ENCODE measurements at places on chromosomes 2 and 18.

DNA sequence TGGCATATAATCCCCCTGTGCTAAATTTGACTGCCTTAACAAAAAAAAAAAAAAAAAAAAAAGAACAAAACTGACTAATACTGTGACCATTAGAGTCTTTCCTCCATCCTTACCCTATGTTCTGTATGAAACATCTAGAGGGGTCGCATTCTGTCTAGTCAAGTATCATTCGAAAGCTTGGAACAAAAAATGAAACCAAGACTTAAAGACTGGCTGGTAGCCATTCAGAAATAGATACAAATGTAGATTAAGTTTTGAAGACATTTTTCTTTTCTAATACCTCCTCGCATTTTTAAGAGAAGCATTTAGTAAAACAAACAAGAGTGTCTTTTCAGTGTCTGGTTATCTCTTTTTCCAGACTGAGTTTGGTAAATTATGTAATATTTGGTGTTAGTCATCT is 66.7 kb downstream of the SPATS2L start:
- DNase-seq, result no peak

DNA sequence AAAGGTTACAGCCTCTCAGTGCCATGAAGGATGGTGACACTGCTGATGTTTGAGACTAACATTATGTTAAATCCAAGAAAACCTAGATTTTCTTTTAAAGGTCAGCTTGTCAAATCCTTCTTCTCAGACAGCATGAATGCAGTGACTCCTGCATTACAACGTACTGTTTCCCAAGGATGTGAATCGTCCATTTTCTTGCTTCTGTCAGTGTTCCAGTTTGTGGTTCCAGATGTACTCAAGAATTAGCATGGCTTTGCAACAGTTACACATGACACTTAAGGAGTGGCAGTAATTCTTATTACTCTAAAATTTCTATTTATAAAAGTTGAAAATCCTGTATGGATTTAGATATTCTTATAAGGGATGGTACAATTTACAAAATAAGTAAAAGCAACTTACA is 1.5 kb upstream of the TTC39C start:
- DNase-seq, result no peak

DNA sequence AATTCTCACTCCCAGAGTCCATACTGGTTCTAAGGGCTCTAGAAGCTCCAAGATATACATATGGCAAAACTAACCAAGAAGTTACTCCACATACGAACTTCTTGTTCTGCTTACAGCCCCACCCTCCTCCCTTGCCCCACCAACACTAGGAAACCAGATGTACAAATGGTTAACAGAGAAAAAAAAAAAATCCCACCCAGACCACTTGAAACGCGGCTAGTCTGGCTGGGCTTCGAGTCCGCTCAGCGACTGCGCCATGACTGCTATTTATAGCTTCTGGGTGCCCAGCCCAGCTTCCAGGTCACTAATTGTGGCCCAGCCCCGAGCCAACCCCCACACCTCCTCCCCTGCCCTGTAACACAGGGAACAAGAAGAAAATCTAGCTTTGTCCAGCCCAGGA is 47.0 kb upstream of the IHH start:
- DNase-seq, result no peak

DNA sequence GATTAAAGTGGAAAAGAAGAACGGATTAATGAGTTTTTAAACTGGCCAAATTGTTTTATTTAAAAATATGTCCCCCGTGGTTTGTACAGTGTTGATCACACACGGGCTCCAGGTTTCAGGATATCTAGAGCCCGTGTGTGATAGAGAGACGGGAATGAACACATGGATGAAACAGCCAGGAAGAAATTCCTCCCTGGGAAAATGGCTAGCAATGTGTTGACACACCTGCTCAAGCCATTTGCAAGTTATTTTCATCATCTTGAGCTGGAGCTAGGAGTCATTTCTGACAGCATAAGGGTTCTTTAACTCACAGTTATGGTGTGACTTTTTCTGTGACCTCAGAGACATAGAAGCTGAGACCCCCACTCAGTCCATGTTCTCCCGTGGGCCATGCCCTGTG is 81.6 kb downstream of the LRRFIP1 start:
- DNase-seq, result no peak

- no peak for DNase-seq
Measured at GRCh38 chr18:80194874-80195570, 52.3 kb downstream of the PARD6G start.

DNA sequence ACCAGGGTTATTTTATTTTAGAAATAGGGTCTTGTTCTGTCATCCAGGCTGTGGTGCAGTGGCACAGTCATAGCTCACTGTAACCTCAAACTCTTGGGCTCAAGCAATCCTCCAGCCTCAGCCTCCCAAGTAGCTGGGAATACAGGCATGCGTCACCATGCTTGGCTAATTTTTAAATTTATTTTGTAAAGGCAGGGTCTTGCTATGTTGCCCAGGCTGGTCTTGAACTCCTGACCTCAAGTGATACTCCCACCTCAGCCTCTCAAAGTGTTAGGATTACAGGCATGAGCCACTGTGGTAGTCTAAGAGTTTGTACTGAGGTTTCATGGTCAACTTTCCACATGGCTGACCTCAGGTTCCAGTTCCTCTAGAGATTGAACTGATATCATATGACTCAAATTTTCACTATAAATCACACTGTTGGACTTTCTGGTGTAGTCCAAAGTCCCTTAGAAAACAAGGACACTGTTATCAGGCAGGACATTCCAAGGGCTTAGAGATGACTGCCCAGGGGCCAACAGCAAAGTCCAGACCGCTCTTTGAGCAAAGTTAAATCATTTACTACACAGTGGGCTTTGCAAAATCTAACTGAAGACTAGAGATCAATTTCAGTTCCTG is 82.0 kb upstream of the MEX3C start:
- no peak for DNase-seq

DNA sequence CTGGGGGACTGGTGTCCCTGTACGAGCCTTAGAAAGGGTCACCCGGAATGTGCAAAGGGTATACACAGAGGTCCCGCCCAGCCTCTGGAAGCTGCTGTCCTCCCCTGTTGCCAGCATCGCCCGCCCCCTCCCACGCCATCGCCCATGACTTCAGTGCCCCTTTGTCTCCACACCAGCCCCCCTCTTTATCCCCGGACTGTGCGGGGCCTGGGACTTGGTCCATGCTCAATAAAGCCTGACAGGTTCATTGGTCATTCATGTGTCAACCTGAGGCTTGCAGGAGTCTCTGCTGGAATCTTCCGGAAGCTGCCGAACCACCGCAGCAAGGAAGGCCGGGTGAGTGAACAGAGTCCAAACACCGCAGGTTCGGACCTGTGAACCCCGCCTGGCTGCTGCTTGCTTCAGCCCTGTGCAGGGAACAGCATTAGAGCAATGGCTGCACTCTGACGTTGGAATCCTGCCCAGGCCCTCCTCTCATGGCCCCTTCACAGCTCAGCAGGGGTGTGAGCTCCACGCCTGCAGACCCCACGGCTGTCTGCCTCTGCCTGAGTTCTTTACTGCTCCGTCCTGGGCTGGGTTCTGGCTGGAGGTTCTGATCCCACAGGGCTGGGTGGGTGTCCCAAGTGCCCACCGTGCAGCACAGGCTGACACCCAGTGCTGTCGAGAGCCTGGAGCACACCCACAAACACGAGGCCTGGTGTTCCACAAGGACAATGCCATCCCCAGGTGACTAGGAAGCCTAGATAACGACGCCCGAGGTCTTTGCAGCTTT is 96.5 kb downstream of the SEPTIN10 start:
- no peak for DNase-seq

DNA sequence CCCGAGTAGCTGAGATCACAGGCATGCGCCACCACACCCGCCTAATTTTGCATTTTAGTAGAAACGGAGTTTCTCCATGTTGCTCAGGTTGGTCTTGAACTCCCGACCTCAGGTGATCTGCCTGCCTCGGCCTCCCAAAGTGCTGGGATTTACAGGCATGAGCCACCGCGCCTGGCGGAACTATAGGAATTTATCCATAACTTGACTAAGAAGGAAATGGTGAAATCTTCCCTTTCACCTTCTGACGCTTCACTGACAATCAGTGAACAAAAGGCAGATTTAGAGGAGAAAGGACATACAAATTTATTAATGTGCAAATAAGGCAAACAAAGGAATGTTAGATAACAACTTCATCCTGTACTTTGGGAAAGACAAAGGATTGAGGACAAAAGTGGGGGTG is 15.4 kb upstream of the GULP1 start:
- no peak for DNase-seq

- DNase-seq, result no peak
Measured at GRCh38 chr2:6683516-6683915, 182.2 kb downstream of the CMPK2 start.

DNA sequence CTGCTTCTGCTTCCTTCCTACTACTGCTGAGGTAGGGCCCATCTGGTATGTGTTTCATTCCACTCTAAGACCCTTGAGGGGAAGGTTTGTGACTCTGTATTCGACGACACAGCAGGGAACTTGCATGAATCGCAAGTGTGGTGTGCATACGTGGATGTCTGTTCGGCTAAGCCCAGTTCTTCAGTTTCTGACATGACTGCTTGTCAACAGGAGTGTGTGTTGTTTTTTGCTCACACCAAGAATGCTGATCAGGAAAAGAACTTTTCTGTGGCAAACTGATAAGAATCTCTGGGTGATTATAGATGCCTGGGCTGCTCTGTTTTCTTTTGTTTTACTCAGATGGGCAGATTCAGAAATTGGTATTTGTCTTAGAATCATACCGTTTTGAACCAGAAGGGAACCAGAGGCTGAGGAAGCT is 22.0 kb downstream of the TNFRSF11A start:
- no peak for DNase-seq

DNA sequence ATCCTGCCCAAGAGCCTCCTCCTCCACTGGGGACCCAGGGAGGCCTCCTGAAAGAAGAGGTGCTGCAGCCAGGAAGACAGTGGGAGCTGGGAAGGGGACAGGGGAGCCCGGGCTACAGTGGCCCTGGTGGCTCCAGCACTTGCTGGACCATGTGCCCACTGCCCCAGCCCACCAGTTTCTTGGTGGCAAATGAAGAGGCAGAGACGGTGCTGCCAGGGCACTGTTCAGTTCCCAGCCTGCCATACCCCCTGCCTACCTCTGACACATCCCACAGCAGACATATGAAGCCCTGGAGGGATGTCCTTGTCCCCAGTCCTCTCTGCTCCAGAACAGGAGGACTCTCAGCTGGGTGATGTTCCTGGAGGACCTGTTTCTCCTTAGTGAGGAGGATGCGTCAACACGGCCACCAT is 3.7 kb downstream of the RAMP1 start:
- no peak for DNase-seq

GRCh38 chr2:188176620-188177019 is 115.1 kb upstream of the GULP1 start:
- DNase-seq, result no peak

DNA sequence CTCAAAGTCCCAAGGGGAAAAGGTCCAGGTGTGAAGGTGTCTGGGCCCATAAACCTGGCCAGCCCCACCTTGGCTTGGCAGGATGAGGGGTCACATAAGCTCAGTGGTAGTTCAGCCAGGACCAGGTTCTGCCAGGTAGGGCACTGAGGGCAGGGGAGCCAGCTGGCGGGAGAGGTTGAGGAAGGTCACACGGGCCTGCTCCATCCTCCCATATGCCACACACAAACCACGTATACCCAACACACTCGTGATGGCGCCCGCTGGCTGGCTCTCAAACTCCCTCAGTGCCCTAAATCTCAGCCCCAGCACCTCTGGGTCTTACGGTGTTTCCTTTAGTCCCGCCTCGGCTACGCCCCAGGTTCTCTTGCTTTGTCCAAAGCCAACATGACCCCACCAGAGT is 160.5 kb downstream of the ZFP36L2 start:
- DNase-seq, result no peak

DNA sequence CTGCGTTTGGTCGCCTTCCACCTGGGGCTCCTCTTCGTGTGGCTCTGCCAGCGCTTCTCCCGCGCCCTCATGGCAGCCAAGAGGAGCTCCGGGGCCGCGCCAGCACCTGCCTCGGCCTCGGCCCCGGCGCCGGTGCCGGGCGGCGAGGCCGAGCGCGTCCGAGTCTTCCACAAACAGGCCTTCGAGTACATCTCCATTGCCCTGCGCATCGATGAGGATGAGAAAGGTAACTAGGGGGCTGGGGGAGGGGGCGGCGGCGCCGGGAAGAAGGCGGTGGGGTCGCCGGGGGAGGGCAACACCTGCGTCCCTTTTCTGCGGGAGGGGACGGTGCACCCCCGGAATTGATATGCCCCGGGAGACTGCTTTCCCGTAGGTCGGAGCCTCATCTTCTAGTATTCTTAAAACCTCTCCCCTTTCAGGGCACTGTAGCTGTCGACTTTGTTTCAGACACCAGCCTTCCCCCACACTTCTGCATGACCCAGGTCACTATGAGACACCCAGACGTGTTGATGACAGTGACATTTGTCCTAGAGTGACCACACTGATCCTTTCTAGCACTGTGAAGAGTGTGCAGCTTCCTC is 755 bp downstream of the SPAST start:
- no peak for DNase-seq

GRCh38 chr2:69618362-69618761 is 25.2 kb downstream of the AAK1 start:
- no peak for DNase-seq

DNA sequence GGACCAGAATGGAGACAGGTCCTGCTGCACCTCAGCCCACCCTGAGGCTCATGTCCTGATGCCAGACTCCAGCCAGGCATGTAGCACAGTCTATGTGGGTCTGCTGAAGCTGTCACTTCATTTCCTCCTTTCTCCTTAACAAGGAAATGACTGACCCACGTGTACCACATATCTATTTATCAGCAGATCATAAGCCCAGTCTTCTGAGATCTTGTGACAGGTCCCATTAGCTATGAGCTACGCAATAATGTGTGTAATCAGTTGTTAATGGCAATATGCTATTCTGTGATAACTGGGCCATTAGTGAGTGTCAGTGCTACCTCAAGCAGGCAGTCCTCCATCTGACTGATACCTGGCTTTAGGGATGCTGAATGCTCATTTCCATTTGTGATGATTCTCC is 615.3 kb downstream of the BCL11A start:
- no peak for DNase-seq

DNA sequence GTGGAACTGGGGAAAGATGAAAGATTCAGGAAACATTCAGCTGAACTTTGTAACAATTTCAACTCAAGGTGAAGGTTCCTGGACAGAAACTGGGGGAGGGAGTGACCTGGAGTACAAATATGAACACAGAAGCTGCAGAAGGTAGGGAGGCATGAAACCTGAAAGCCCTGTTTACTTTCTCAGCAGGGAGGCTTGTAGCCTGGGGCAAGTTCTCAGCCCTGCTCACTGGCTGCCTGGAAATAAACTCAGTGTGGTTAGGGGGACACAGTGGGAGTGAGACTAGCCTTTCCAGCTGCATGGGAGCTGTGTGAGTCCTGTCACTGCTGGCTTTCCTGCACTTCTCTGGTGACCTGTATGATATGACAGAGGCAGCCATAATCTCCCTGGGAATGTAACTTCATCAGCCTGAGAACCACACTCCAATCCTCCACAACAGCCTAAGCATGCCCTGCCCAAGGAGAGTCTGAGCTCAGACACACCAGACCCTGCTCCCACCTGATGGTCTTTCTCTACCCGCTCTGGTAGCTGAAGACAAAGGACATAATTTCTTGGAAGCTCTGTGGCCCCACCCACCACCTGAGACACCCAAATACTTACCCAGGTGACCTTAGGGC is 77.0 kb downstream of the ZSWIM2 start:
- DNase-seq, result no peak

DNA sequence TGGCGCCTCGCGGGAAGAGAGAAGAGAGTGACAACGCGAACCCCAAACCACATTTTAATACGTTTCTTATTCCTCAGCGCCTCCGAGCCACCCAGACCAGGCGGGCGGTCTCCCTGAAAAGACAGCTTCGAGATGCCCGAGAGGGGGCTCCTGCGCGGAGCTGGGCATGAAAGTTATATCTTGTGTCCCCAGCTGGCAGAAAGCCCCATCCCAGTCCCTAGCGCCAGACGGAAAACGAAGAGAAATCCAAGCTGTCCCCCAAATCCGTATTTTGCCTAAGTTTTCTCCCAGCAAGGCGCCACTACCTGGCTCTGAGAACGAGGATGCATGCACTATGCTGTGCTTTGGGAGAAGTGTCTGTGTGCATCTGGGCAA is 797 bp downstream of the NXPH2 start:
- DNase-seq, result no peak

Measured in stimulated activated CD4-positive, alpha-beta T cell treated with anti-CD3 and anti-CD28 coated beads, Interleukin-12 subunit alpha, Interleukin-12 subunit beta, amount 100 ng/mL, for 4 hours (primary cell).